ENCODE measurements at places on chromosomes 1 and 21.

DNA sequence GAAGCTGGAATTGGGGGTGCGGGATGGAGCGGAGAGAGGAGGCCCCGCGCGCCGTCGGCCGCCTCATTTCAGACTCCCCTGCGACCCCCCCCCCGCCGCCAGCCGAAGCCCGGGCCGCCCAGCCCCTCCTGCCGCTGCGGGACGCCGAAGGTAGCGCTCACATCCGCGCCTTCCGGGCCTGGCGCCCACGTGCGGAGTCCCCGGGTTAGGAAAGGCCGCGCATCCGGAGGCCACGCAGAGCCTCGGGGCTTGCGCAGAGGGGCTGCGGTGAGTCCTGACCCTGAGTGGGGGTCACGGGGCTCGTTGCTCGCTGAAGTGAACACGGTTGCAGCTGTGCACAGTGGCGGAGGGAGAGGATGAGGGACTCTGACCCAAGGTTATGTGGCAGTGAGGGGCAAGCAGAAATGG is 552 bp upstream of the ZNF496 start:
- no peak for DNase-seq

GRCh38 chr1:218850367-218850766 is 323.3 kb upstream of the LYPLAL1 start:
- DNase-seq = no peak

DNA sequence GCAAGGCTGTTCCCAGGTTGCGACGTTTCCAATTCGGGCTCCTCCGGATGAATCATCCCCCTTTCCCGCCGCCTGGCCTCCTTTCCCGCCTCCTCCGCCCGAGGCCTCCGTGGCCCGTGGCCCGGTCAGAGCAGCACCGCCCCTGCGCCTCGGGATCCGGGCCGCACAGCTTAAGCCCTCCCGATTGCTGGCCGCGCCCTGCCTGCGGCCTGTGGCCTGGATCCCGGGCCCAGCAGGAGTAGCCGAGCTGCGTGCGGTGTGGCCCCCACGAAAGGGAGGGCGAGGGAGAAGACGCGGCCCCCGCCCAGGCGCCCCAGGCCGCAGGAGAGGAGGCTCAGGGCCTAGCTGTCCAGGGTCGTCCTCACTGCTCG is 1.0 kb downstream of the TMEM200B start:
- DNase-seq = no peak

DNA sequence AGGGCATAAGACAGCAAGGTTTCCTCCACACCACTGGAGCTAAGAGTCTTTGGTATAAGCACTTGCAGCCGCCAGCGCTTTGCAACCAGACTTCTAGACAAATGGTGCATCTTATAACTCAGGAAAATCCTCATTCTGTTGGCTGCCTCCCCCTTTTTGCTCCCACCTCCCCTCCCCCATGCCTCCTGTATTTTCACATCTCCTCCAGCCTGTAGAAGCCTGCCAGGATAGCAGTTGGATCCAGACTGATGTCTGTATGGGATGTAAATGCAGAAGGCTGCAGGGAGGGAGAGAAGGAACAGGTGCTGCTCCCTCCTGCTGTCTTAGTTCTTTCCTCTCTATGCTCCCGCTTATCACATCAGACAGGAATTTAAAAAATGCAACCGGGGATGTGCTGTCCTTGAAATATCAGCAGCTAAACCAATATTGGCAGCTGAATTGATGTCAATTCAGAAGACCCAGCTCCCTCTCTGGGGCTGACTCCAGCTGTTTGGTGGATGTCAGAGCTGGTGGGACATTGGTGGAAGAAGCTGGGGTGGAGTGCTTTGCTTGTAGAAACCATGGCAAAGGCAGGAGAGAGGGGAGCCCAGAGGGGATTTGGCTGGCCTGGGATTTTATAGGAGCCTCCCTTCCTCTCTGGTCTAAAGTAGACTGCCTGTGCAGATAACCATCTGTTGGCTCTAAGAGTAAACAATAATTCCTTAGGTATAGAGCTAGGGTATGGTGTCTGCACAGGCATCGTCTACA is 53.5 kb downstream of the NFASC start:
- DNase-seq = no peak

DNA sequence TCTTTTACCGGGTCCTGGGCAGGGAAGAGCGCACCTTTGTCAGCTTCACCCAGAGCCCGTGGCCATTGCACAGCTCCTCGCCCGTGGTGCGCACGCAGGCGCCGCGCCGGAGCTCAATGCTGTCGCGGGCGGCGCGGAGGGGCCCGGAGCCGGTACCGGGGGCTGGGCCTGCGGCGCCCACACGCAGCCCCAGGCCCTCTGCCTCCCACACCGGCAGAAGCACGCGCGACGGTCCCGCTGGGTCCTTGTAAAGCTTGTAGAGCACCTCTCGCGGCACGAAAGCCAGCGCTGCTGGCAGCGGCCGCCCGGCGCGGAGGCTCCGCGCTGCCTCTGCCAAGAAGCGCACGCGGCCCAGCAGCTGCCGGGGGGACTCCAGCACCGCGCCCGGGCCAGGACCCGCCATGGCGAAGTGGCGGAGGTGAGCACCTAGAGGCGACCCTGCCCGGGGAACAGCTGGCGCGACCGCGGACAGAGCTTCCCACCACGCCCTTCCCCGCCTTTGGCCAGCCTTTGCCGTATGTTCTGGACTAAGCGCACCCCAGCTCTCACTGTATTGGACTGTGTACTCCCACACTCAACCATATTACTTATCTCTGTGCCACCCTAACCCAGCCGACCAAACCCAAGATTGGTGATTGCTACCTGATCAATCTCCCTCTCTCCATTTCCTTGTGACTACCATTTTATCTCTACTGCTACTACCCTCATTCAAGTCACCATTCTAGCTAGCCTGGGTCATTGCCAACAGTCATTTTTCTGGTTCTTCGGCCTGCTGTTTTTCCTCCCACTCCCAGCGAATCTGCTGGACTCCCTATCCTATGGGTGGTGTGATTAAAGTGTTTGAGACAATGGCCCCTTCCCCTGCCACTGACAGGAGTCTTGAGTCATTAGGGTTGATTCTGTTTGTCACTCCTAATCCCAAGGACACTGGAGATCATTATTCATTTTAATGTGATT is at the start of gene HECTD3:
Gene HECTD3 (minus strand): TSS at position 470 of the 957 bp plus-strand sequence. CDS start 67 bp downstream, at position 403.
- no peak for DNase-seq
